Stimulated activated CD8-positive, alpha-beta memory T cell treated with anti-CD3 and anti-CD28 coated beads, Interleukin-7, amount 100 ng/mL, for 1 hour (primary cell): ENCODE measurements at places on chromosomes 6 and 20.

GRCh38 chr6:35757456-35758123, 18.8 kb upstream of the CLPSL2 start:
- DNase-seq: no peak

- peak; percentile 19 for DNase-seq
These were observed 47.1 kb downstream of the MCUR1 start for GRCh38 chr6:13767121-13767808.

DNA sequence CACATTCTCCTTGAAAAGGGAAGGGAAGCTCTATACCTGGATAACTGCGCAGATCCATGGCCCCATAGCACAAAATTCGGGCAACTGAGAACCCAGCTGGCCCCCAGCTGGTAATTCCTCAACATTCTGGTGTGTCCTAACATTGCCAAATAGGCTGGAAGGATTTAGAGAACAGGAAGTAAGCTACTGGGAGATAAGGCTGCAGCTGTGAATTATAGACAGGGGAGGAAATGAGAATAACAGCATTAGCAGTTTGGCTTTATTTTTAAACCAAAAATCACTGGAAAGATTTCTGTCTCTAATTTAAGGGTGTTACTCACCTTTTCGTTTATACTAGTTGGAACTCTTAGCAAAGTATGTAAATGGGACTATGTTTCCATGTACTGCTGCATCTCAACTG, 97.2 kb downstream of the TULP4 start:
- no peak for DNase-seq

GRCh38 chr20:52754366-52754765, 217.8 kb upstream of the TSHZ2 start:
- no peak for DNase-seq

DNA sequence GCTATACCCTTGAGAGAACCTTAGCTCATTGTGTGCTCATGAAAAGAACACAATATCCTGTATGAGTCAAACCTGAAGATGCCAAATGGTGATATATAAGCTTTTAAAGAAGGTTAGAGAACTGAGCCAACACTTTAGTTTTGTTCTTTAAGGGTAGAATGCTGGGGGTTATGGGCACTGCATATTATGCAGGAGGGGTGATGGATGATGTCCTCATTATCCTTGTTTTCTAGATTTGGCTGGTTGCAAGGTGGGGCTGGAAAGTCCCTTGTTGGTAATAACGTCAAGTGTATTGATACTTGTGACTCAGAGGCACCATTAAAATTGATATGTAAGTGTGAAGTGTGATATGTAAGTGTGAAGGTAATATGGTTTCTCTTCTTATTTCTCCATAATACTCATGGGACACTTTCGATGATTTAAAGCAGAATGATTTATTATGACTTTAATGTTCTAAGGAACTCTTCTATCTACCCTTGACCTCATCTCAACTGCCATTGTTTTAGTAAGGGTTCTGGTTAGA, 113.7 kb upstream of the DTNBP1 start:
- no peak for DNase-seq

DNA sequence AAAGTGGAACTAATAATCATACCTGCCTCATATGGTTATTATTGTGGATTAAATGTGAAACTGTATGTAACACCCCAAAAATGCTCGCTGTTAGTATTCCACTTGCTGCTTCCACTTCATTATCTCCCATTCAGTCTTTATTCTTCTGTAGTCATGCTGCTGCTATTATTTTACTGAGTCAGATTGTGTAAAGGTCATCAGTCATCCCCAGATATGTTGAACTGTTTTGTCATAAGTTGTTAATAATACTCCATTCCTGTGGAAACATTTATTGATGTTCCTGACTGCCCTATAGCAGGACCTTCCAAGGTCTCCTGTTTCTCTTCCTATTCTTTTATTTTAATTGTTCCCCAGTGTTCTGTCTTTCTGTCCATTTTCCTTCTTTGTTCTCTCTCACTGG, 1148.3 kb downstream of the EPHA7 start:
- no peak for DNase-seq

- no peak for DNase-seq
These were observed 53.7 kb upstream of the PDYN start for GRCh38 chr20:2047456-2048092.

- DNase-seq: no peak
These were observed 757.0 kb upstream of the MMS22L start for GRCh38 chr6:98039904-98040607.

DNA sequence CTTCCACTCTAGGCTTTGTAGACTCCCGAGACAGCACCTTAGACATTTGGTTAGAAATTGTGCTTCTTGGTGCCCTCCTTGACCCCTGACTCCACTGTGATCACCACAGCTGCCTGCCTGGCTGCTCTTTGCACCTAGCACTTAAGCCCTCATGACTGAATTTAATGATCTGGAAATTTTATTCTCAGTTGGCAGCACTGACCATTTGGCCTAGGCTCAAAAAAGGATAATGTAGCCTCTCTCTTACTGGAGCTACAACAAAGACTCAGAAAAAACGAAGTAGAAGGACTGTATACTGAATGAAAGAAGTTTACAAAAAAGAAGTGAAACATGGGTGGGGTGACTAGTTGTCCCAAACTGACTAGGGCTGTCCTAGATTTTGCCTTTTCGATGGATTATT, 11.3 kb upstream of the ABRACL start:
- DNase-seq: no peak

DNA sequence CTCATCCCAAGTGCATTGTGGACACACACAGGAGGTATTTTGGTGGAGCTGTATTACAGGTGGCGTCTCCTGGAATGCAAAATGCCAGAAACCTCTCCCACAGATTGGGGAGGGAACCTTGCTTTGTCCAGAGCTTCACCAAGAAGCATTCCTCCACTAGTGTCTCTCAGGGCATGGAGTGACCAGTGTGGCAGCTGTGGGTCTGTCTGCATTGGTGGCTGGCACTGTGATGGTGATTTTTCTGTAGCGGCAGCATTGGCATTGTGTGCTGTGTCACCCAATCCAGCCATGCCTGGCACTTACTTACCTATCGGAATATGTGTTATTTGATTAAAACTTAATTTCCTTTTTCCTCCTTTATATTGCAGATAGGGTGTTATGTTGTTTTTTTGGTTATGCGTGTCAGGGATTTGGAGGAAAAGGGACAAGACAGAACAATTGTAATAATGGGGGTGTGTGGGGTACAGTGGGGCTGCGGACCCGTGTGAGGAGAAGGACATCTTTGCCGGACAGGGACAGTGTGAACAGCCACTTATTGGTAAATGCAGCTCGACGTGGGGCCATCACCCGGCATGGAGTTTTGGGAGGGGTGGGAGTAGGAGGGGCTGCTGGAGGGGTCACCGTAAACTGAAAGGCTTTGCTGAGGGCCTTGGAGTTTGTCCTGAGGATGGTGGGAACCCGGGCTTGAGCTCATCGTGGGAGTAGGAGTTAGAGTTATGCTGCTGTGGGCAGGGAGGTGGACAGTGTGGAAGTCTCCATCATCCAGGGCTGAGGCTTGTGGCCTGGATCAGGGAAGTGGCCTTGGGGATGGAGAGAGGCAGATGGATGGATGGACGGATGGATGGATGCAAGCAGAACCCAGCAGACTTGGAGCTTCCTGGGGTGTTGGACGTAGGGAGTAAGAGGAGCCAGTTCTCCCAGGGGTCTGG, 105.0 kb downstream of the SYCP2 start:
- no peak for DNase-seq

DNA sequence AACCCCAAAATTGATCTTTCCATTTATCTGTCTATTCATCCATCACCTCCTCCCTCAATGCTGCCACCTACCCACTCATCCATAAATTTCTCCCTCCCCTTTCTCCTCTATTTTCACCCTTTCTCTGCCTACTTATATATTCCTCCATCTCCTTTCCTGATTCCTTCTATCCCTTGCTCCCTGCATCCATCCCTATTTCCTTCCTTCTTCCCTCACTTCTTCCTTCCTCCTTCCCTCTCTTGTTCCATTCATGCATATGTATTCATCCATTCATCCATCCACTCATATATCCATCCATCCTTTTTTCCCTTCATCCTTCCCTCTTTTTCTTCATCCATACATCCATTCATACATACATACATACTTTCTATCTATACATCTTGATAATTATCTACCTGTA, 76.3 kb upstream of the GGTLC1 start:
- DNase-seq: no peak

- no peak for DNase-seq
These were observed 2.1 kb downstream of the SOBP start for GRCh38 chr6:107491760-107492660.

DNA sequence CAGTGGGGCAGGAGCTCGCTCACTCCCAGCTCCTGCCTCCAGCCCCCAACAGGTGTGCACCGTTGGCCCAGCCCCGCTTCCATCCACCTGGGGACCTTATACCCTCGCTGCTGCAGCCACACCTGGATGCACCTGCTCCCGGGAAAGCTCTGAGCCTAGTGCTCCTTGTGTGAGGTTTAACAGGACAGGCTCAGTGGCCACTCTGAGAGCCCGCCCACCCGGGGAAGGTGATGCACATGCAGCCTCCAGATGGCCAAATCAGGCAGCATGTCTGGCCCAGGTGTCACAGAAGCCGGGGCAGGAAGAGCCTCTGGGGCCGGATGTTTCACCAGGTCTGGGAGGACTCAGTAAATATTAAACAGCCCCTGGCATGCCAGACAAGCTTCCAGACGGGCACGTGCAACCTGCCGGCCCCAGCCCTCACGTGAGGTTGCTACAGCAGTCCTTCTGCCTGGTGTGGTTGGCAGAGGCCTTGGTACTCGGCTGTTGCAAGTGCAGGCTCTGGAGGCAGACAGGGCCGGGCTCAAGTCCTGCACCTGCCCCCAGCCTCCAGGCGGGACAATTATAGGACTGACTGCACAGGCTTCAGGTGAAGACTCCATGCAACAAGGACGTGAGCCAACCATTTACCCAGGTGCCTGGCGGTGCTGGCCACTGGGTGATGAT, 66.9 kb downstream of the RIPOR3 start:
- no peak for DNase-seq

- DNase-seq: no peak
These were observed 1.7 kb downstream of the JAG1 start for GRCh38 chr20:10671919-10672623.

DNA sequence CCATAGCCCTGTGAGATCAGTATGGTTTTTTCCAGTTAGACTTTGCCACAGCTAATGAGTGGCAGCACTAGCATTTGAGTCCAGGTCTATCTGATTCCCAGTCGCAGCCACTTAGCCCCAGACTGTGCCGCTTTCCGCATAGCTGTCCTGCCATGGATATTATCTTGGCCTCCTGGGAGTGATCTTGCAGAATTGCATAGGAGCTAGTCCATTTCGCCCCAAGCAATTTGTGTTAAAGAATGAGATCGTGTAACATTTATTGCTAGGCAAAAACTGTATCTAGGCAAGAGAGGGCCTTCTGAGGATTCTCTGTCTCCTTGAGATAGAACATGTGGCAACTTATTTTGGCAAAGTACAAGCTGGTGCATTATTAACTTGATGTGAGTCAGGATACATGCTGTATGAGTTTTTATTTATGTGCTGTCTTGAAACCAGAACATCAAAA, 74.2 kb downstream of the EZR start:
- DNase-seq: no peak

GRCh38 chr6:39280247-39280731, 33.9 kb downstream of the KCNK17 start:
- no peak for DNase-seq

DNA sequence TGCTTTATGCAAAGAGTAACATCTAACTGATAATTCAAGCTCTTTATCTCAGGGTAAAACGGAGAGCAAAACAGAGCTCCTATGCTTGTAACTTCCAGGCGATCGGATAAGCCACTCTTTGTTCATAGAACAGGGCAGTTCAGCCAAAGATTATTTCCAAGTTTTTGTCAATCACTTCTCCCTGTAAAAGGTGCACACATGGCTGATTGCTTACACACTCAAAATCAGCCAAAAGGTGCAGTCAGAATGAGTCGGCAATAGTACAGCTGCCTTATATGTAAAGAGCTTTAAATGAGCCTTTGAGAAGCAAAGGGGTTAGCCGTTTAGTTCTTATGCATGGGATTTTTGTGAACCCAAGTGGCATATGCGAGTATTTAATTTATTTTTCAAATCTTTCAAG, 449.6 kb upstream of the POU3F2 start:
- DNase-seq: no peak

DNA sequence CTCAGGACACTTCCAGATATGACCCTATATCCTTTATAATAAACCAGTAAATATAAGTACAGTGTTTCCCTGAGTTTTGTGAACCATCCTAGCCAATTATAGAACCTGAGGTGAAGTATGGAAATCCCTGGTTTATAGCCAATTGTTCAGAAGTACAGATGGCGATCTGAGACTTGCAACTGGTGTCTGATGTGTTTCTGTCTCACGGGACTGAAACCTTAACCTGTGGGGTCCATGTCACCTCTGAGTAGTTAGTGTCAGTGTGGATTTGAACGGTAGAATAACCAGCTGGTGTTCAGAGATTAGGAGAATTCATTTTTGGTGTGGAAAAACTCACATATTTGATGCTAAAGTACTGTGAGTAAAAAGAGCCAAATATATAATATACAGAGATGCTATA, 606.6 kb downstream of the MAFB start:
- no peak for DNase-seq

DNA sequence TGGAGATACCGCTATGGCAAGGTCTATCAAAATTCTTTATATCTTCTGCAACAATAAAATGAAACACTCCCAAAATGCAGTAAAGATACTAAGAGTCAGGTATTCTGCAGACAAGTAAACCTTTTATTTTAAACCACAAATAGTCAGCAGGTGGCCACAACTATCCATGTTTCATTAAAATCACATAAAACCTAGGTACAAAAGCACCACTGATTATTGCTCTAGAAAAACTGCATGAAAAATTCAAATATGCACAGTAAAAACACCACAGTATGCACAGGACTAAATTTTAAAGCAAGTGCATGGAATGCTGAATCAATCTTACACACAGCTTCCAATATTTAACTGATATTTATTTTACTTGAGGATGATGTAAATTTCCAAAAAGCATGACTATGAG, 33.3 kb downstream of the HMGN3 start:
- DNase-seq: no peak

DNA sequence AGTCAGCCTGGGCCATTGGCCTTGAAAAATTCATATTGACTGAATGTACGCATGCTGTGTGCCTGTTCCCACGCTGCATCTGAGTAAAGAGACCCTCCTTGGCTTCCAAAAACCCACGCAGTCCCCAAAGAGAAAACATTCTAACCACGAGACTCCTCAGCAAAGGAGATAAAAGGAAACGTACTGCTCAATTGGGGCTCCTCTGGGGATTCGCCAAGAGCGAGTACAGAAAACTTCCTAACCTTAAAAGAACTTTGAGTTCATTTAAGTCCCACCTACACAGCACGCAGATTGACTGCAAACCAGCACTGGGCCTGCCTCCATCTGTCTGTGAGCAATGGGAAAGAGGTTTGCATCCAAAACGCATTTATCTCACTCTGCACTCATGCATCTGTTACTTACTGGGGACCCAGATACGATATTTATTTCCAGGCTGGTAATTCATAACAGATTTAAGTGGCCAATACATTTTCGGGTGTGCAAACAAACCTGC, 505.9 kb upstream of the CHD6 start:
- no peak for DNase-seq

DNA sequence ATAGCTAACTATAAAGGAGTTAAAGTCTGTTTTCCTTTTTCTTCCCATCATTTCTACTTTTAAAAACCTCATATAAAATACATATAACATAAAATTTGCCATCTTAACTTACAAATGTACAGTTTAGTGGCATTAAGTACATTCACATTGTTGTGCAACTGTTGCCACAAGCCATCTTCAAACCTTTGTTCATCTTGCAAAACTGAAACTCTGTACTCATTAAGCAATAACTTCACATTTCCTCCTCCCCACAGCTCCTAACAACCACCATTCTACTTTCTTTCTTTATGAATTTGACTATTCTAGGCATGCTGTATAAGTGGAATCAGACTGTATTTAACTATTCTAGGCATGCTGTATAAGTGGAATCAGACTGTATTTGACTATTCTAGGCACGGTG, 4.5 kb downstream of the CCDC170 start:
- no peak for DNase-seq
